ENCODE measurements at places on chromosomes 11 and 22. TPM values are rescaled to one million over a fixed set of nuclear protein-coding genes. Genes with fewer than 3 reads are reported as not detected.
A peak's percentile ranks its signal among the peaks of the same experiment; 100 is the strongest.

Gene NXPE4
- not detected for total RNA-seq

Gene IL10RA
- 187 TPM for total RNA-seq

Gene CABP4
- total RNA-seq, result 1.3 TPM

Gene TMEM121B
- 0.06 TPM for total RNA-seq

Gene HTR3A
- total RNA-seq, result not detected

Gene MUC5AC
- not detected for total RNA-seq

Gene MAPK8IP2
- total RNA-seq, result 0.37 TPM

Gene DNAJB7
- total RNA-seq, result not detected

GRCh38 chr11:36343436-36343835, 47.3 kb downstream of the PRR5L start:
- peaks cover 33% of the 10 kb centered on the region for H3K27me3 ChIP-seq
- H3K4me3 ChIP-seq, result no peak overlapping the region
- peaks cover 13% of the 10 kb centered on the region for H3K4me1 ChIP-seq
- no peak overlapping the region for H3K27ac ChIP-seq
- no peak for DNase-seq
- no peaks in the 10 kb centered on the region for H3K36me3 ChIP-seq

DNA sequence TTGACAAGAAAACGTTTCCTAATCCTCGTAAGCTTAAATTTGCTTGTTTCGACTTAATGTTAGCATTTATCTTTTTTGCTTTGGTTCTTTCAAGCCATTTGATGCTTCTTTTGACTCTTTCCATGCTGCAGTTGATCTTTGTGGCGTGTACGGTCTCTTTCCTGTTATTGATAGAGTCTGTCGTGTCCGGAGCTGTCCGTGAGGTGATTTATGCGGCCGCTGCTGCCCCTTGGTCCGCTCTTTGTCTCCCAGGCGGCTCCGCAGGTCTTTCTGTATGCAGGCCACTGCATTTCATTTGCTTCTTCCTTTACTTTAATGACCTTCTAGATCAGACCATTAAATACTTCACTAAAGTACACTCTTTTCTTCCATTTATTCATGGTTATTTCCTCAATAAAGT, 50.3 kb downstream of the TBC1D22A start:
- H3K36me3 ChIP-seq, result peaks cover 21% of the 10 kb centered on the region
- H3K27me3 ChIP-seq, result no peaks in the 10 kb centered on the region
- no peak overlapping the region for H3K4me3 ChIP-seq
- H3K4me1 ChIP-seq, result peaks cover 12% of the 10 kb centered on the region
- no peak for DNase-seq

DNA sequence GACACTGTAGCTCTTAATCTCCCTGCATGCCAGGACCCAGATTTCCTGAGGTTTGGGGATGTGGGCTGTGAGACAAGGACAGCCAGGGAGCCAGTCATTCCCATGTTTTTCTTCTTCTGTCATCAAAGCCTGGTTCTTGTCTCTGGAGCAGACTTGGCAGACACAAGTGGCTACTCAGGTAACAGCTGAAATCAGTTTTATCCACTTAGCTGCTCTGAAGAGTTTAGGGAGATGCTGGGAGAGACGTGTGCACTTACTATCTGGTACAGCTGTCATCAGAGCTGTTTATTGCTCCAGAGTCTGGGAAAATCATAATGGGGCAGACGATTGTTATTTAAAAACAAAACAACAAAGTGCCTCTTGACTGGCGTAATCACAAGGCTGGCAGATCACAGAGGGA, 56.6 kb downstream of the CSNK2A3 start:
- no peak overlapping the region for H3K27ac ChIP-seq
- DNase-seq, result no peak
- no peaks in the 10 kb centered on the region for H3K4me1 ChIP-seq
- no peaks in the 10 kb centered on the region for H3K27me3 ChIP-seq
- H3K36me3 ChIP-seq, result no peaks in the 10 kb centered on the region

DNA sequence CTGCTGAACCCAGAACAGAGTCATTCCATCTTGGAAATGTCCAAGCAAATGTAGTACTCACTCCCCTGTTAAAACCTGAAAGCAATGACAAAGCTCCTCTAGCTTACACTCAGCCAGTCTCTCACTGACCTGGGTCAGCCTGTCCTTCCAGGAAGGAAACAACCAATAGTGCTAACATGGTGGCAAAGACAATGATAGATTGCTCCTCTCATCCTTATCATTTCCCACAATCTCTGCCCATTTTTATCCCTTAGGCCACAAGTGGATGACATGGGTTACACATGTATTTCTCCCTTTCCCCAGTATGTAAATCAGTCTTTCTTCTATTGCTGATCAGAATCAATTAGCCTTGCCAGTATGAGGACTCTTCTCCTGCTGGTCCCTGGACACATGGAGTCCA, 154.6 kb upstream of the SESN3 start:
- no peak for DNase-seq
- H3K4me3 ChIP-seq, result no peak overlapping the region
- no peaks in the 10 kb centered on the region for H3K27me3 ChIP-seq
- no peak overlapping the region for H3K27ac ChIP-seq

GRCh38 chr11:128336203-128336602, 251.2 kb downstream of the ETS1 start:
- peaks cover 59% of the 10 kb centered on the region for H3K4me1 ChIP-seq
- H3K4me3 ChIP-seq, result no peak overlapping the region
- no peak overlapping the region for H3K27ac ChIP-seq
- peaks cover 7% of the 10 kb centered on the region for H3K36me3 ChIP-seq

- no peaks in the 10 kb centered on the region for H3K4me1 ChIP-seq
- no peak overlapping the region for H3K4me3 ChIP-seq
- DNase-seq, result no peak
- H3K36me3 ChIP-seq, result no peaks in the 10 kb centered on the region
- H3K27me3 ChIP-seq, result peaks cover 1% of the 10 kb centered on the region
Measured at GRCh38 chr11:110759972-110760381, 47.7 kb upstream of the ARHGAP20 start.

DNA sequence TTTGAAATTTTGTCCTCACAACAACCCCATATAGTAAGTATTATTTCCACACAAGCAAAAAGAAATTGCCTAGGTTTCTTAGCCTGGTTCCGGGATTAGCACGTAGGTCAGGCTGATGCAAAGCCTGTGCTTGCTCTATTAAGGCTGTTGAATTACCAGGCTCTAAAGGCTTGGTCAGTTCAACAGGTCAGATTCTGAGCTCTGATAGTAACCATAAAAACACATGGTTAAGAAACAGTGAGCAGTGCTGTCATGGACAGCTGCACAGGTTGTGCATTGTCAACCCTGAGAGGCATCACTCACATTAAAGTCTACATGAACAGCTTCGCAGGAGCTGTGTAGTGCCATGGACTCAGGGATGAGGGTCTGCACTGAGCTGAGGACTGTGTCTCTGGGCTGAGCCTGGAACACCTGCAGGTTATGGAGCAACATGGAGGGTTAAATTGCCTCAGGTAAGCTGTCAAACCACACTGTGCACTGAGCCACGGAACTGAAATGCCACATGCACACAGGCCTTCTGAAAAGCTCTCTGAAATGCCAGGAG, 98.0 kb downstream of the PIWIL4 start:
- no peak for DNase-seq
- no peaks in the 10 kb centered on the region for H3K36me3 ChIP-seq
- H3K27ac ChIP-seq, result no peak overlapping the region
- peaks cover 7% of the 10 kb centered on the region for H3K27me3 ChIP-seq

- H3K27ac ChIP-seq, result peak within 1 kb of the TSS; percentile 88
- peak within 1 kb of the TSS; percentile 93 for H3K4me3 ChIP-seq
- H3K4me1 ChIP-seq, result peaks cover 29% of the 10 kb centered on the region
- peaks cover 29% of the 10 kb centered on the region for H3K36me3 ChIP-seq
Measured at GRCh38 chr11:125903711-125904659, at the start of gene DDX25. Gene DDX25, plus strand, starts transcription at chr11:125904508. Its CDS starts 10 bp downstream, at chr11:125904518.

DNA sequence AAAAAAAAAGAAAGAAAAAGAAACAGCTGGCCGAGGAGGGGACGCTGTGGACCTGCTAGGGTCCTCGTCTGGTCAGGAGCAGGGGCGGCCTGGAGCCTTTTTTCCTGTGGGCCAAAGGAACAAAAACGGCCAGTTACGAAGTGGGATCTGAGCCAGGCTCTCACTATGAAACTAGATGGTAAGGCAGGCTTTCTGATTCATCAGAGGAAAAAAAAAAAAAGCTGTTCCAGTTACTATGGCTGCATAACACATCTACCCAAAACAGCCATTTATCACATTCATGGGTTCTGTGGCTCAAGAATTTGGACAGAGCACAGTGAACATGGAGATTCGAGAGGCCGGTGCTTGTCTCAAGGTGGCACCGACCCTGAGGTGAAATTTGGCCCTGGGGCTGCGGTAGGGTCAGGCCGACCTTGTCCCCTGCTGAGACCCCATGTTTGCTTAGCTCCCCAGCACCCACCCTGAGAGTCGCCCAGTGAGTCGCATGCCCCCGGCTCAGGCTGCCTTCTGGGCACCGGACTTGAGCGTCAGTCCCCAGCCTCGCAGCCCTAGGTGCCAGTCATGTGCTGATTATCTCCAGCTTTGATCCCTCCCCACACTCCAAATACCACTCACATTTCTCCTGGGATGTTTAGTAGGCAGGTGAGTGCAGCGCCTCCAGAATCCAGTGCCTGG, 34.2 kb downstream of the MRGPRD start:
- H3K4me1 ChIP-seq, result peaks cover 5% of the 10 kb centered on the region
- no peaks in the 10 kb centered on the region for H3K36me3 ChIP-seq
- no peak overlapping the region for H3K27ac ChIP-seq
- no peak overlapping the region for H3K4me3 ChIP-seq
- no peaks in the 10 kb centered on the region for H3K27me3 ChIP-seq

DNA sequence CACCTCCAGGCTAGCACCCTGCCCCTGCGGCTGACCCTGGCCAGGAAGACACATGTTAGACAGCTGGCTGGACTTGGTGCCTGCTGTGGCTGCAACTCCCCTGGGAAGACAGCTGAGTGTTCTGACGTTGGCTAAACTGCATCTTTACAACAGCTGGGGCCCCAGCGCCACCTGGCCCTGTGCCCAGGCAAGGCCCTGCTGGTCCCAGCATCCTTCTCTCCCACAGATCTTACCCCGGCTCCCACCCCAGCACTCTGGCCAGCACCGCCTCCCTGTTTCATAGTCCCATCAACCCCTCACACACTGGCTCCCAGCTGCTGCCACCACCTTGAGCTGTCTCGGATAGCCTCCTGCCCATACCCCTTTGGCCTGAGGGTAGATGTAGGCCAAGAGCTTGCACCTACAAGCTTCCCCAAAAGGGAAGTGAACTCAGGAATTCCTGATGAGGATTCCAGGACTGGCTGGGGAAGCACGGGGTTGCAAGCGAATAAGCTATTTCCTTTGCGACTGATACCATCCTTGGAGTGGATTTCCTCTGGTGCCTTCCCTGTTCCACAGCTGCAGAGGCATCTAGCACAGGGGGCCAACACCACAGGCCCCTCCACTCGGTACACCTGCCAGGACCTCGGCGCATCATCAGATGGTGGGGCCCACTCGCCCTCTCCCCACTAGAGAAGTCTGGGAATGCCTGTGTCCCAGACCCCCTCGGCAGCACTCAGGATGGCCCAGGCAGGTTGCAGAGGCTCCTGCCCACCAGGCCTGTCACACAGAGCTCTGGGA, 28.5 kb downstream of the RSPH14 start:
- no peaks in the 10 kb centered on the region for H3K27me3 ChIP-seq
- H3K36me3 ChIP-seq, result no peaks in the 10 kb centered on the region
- H3K4me3 ChIP-seq, result no peak overlapping the region

DNA sequence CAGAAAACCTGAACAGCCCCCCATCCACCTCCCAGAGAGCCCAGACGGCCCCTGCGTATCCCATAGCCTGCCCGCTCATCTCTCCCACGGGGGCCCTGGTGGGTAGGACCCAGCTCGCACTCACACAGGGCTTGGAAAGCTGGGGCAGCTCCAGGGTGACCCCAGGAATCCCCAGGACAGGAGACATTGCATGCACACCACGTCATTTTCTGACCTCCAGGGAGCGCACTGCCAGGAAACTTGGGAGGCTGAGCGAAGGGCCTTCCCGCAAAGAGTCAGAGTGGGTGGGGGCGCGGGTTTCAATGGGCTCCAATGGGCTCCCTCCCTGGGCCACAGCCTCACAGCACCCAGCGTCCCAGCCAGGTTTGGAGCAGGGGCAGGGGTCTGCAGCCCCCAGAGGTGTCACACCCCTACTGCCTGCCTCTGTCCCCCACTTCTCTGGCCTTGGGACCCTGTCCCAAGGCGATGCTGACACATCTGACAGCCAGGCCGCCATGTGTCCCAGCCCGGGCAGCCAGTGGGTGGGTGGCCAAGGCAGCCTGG, 8.2 kb upstream of the SYT8 start:
- H3K27ac ChIP-seq, result no peak overlapping the region
- no peaks in the 10 kb centered on the region for H3K36me3 ChIP-seq
- DNase-seq, result no peak

- no peak overlapping the region for H3K27ac ChIP-seq
- H3K4me1 ChIP-seq, result peaks cover 7% of the 10 kb centered on the region
- H3K36me3 ChIP-seq, result peaks cover 21% of the 10 kb centered on the region
- no peak for DNase-seq
- H3K4me3 ChIP-seq, result no peak overlapping the region
Measured at GRCh38 chr11:68372625-68373024, 60.2 kb downstream of the LRP5 start.

GRCh38 chr11:123065621-123066020, 3.7 kb upstream of the HSPA8 start:
- H3K36me3 ChIP-seq, result peaks cover 28% of the 10 kb centered on the region
- peaks cover 43% of the 10 kb centered on the region for H3K4me1 ChIP-seq
- peak overlapping the region; percentile 87 for H3K27ac ChIP-seq
- H3K27me3 ChIP-seq, result no peaks in the 10 kb centered on the region

GRCh38 chr22:18130018-18130417, 19.4 kb downstream of the TUBA8 start:
- H3K36me3 ChIP-seq, result peaks cover 9% of the 10 kb centered on the region
- H3K27ac ChIP-seq, result no peak overlapping the region
- H3K4me1 ChIP-seq, result no peaks in the 10 kb centered on the region

DNA sequence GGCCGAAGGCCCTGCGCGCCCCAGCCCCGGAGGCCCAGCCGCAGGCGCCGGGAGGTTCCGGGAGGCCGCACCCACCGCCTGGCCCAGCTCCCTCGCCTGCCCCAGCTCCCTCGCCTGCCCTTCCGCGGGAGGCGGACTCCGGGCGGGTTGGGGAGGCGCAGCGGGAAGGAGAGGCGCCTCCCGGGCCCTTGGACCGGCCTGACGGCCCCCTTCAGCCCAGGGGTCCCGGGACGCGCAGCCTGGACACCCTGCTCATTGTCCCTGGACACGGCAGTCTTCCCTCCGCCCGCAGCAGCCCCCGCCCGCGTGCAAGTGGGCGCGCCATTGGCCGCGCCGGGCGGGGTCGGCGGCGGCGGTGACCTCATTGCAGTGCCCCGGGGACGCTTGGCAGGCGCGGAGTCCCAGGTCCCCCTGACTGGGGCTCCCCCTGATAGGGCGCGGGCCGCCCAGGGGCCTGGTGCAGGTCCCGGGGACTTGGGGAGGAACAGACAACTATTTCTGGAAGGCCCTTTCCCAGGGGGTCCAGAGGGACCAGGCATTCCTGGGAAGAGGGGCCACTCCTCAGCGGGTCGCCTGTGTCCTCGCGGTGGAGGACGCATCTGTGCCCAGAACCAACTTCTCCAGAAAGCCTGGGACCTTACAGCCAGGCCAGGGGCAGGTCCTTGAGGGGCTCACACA, 501 bp downstream of the CD151 start:
- no peaks in the 10 kb centered on the region for H3K36me3 ChIP-seq
- H3K27me3 ChIP-seq, result peaks cover 37% of the 10 kb centered on the region
- peak overlapping the region; percentile 67 for H3K4me3 ChIP-seq
- peaks cover 32% of the 10 kb centered on the region for H3K4me1 ChIP-seq
- no peak overlapping the region for H3K27ac ChIP-seq
